Effector CD4-positive, alpha-beta T cell (primary cell): ENCODE measurements at places on chromosomes 7 and 10.

- DNase-seq: peak; percentile 9
These were observed 1.7 kb downstream of the CCSER2 start for GRCh38 chr10:84329986-84330651.

GRCh38 chr10:86371691-86372090 lies 5.1 kb upstream of the GRID1 start:
- DNase-seq: no peak

- DNase-seq: no peak
These were observed 1.5 kb downstream of the GNB2 start for GRCh38 chr7:100675105-100675451.

GRCh38 chr10:23404461-23404980 lies 34.4 kb upstream of the OTUD1 start:
- DNase-seq: no peak

GRCh38 chr10:132624847-132625471 lies 87.4 kb downstream of the INPP5A start:
- DNase-seq: no peak

DNA sequence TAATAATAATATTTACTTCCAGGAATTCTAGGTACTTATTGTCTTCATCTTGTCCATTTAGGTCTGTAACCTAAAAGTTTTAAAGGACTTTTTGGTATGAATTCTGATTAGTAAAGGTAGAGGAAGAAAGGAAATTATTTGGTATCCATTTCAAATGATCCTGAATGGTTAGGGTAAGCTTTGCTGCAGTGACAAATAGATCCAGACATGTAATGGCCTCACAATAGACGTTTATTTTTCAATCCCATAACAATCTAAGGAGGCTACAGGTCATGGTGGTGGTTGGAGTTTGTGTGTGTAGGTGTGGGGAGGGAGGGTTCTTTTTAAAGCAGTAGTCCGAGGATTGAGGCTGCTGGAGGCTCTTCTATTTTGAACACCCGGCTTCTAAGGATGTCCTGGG lies 5.3 kb downstream of the FBH1 start:
- DNase-seq: no peak

- no peak for DNase-seq
These were observed 99.4 kb downstream of the PRKAG2 start for GRCh38 chr7:151777495-151777880.

GRCh38 chr10:16440396-16441133 lies 3.8 kb downstream of the PTER start:
- no peak for DNase-seq

GRCh38 chr10:114408968-114409444 lies 4.7 kb upstream of the AFAP1L2 start:
- DNase-seq: no peak

GRCh38 chr7:141231018-141231792 lies 157.3 kb downstream of the TMEM178B start:
- DNase-seq: no peak

- DNase-seq: no peak
These were observed 12.1 kb upstream of the TRUB1 start for GRCh38 chr10:114925587-114926586.

DNA sequence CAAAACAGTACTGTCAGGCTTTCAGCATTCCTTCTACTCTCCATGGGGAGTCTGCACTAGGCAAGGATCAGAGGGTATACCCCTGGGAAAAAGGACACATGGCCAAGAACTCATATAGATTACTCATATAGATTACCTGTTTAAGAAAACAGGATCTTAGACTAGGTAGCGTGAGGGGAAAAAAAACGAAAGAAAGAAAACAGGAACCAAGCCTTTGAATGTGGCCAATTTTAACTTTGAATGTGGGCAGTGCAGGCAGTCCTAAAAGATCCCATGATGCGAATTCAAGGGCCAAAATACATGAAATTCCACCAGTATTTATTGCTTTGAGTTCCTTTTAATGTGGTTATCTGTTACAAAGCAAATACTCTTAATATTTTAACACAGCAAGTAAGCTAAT lies 108.6 kb upstream of the TAC1 start:
- no peak for DNase-seq

DNA sequence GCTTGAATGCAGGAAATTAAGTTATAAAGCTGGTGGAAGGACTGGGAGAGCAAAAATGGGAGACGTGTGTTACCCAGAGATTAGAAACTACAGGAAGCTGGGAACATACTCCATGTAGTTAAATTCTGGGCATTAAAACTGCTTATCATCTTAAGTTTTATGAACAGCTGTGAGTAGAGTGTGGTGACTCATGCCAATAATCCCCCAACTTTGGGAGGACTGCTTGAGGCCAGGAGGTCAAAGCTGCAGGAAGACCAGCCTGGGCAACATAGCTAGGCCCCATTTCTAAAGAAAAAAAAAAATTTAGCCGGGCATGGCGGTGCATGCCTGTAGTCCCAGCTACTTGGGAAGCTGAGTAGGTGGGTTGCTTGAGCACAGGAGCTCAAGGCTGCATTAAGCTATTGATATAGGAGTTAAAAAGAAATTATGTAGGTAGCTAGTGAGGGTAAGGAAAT lies 56.2 kb upstream of the SEPHS1 start:
- no peak for DNase-seq

GRCh38 chr10:101225846-101226421 lies 3.3 kb downstream of the LBX1 start:
- DNase-seq: no peak

DNA sequence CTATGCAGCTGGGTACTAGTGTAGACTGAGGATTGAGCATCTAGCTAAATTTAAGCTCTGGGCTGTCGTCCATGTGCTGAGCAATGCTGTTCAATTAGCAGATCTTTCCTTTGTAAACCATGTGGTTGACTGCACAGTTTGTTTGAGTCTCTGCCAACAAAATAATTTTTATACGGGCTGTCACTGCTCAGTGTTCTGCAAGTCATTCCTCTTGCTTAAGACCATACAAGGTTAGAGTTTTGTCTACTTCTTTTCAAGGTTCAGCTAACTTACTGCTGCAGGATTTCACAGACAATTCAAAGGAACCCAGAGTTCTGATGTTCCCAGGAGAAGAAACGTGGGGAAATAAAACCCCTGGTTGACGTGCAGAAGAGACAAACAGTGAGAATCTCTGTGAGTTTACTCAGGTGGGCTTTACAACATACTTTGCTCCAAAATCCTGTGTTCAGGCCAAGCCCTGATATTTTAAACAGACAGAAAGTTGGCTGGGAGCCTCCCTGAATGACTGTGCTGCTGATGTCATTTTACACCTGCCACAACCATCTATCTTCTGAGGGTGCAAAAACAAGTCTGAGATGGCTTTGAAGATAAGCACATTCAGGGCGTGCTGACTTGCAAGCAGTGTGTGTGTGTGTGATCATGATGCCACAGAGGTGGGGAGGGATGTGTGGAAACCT lies 177.1 kb upstream of the SVIL start:
- DNase-seq: no peak

DNA sequence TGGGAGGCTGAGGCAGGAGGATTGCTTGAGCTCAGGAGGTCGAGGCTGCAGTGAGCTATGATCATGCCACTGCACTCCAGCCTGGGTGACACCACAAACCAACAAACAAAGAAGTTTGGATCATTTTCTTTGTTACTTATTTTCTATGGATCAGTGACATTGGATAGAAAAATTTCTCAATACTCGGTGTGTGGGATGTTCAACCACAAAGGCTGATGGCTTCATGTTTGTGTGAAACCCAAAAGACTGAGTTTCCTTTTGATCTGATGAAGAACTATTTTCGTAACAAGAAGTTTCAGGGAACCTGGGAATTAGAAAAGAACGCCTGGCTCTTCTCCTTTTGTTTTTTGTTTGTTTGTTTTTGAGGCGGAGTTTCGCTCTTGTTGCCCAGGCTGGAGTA lies 104.0 kb downstream of the HOXA1 start:
- no peak for DNase-seq

DNA sequence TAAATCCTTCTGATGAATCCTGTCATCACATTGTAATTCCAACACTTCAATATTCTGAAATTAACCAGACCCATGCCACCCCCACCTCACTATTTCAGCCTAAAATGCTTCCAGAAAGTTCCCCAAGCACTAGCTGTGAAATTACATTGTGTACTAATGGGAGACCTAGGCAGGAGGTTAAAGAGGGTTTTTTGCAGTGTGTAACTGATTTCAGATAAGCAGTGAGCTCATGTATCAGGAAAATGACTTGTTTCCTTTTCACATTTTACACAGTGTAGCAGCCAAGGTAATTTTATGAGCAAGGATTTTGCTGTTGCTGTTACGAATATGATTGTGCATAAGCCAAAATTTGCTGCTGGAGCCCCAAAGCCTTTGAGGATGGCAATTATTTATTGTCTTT lies 129.0 kb downstream of the INHBA start:
- no peak for DNase-seq

GRCh38 chr10:91250341-91250740 lies 29.9 kb downstream of the PCGF5 start:
- no peak for DNase-seq

DNA sequence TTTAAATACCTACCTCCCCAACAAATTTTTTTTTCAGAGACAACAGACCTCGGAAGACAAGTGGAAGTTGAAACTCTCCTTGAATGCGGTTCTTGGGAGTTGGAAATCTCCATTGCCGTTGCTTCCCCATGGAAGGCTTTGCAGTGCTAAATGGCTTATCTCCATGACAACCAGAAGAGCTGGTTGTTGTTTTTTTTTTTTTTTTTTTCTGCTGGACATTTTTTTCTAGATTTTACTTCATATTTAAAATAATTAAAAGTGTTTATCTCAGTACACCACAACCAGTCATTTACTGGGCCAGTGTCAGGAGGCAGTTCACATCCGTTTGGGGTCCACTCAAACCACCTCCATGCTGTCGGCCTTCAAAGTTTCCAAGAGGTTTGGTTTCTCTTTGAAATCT lies 348.5 kb upstream of the PRKCQ start:
- DNase-seq: no peak

DNA sequence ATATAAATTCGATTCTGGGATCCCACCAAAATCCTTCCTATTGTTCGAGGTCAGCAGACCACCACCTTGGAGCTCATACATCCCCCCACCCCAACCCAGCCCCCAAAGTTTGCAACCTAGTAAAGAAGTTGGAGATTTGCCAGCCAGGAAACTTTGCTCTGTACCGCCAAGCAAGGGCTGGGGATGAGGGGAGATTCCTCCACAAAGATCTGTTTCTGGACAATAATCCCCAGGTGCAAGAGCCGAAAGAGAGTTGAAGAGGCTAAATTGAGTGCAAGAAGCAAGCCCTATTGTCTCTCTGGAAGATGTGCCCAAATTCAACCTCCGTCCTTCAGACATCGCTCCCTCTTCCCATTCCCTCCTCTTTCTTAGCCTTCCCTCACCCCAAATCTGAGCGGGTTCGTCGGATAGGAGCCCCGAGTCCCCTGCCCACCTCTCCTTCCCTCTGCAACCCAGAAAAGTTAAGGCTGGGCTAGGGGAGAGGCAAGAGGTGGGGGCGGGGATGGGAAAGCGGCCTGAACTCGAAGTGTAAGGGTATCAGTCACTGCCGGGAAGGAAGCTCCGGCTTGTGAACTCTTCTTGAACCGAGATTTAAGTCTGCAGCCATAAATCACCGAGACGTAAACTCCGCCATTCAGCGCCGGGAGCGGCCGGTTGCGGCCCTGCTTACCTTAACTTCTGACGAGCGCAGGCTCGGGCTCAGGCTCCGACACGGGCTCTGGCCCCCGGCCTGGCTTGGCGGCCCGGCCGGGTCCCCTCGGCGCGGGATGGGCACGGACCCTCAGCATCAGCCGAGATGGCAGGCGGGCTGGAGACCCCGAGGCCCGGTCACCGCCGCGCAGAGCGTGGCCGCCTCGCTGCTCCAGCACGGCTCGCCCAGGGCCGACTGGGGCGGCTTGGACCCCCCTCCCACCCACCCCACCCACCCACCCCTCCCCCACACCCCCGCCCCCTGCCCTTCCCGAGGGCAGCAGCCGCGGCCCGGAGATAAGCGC lies 10.8 kb upstream of the HOXA2 start:
- DNase-seq: no peak

- peak; percentile 34 for DNase-seq
These were observed 139.4 kb downstream of the EPC1 start for GRCh38 chr10:32207544-32207943.

- no peak for DNase-seq
These were observed 14.3 kb upstream of the ELOVL3 start for GRCh38 chr10:102211615-102212299.

DNA sequence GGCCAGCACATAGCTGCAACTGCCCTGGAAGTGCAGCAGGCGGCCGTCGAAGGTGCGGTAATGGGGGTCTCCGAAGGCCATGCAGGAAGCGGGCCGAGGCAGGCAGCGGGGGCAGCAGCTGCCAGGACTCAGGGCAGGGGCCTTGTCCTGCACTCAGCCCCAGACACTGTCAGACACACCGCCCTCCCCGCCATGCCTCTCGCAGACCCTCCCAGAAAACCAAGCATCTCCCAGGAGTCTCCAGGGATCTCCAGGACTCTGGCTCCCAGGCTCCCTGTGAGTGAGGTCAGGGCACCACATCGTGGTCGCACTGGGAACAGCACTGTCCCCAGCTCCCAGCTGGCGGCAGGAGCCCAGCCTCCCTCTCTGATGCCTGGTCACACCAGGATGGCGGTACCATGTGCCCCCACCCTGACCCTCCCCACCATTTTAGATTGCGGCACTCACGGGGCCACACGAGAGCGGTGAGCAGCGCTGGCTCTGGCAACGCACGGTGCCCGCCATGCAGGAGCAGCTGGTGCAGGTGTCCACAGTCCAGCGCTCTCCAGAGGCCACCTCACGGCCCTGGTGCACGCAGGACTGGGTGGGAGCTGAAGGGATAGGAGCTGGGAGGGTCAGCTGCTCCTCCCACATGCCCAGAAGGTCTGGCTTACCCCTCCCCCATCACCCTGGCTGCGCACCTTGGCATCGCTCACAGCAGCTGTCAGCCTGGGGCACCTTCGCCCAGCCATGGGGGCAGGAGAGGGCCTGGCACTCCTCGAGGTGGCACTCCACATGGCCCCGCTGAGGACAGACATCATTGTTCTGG lies 17.5 kb downstream of the ATP6V1F start:
- no peak for DNase-seq

DNA sequence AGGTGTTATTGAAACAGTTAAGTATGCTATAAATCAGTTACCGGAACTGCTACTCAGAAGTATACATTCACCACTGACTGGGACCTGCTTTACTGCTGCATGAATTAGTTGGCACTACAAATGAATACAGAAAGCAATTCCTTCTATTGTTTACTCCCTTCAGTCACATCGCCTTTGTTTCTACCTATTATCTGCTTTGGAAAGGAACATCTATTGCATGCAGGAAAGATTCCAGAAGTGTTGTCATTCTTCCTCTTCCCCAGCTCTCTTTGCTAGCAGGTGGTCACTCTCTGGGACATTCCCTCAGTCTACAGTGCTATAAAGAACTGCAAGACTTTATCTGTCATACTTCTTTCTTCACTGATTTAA lies 131.3 kb downstream of the ANK3 start:
- no peak for DNase-seq

GRCh38 chr10:103814626-103815370 lies 40.6 kb downstream of the SH3PXD2A start:
- no peak for DNase-seq
